HEK293T (cell line): ENCODE measurements at places on chromosomes 13 and 19.

- DNase-seq: no peak
These were observed 75.5 kb upstream of the ADGRE5 start for GRCh38 chr19:14305706-14306105.

DNA sequence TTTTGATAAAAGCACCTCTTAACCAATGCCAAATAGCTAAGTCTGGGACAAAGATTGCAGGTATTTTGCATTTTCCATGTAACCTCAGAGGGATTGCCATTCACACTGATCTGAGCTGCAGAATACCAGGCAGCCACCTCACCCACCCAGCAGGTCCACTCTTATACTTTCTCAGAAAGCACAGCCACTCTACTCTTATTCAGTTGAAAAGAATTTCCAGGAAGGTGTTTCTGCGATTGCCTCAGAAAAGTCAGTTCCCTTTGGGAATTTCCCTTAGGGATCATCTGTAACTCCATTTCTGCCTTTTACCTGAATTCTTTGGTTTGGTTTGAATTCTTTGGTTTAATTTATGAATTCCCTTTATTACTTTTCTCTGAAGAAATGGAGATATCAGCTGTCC, 904 bp upstream of the ALOX5AP start:
- no peak for DNase-seq

DNA sequence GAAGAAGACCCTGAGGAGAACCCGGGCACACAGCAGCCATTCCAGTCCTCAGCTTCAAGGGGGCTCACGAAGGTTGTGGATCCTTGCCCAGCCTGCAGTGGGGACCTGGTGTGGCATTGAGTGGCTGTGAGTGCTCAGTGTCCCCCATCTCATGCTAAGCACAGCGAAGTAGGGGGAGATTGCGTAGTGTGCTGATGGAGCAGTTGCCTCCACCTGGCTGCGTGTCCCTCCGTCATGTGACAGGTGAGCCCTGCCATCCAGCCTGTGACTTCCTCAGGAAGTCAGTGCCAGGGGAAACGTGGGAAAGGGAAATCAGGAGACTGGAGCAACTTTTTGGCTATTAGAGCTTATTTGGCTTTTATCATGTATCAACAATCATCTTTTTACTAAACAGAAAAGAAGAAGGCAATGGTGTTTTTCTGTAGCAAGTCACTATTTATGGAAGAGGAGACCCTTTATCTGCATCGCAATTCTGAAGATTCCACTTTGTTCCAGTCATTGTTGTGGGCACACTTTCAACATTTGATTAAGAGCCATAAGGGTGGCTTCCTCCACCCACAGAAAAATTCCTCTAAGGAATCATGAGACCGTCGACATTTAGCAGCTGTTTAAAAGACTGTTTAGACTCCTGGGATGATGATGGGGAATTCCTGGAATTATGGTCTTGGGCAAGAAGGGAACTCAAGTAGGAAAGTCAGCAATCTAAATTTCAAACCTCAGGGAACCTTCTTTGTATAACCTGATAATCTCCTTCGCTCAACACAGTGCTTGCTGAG, 126.8 kb upstream of the SPATA13 start:
- no peak for DNase-seq

GRCh38 chr13:53694814-53695532, 666.4 kb downstream of the OLFM4 start:
- DNase-seq: no peak

GRCh38 chr19:17841810-17842662, 5.7 kb downstream of the JAK3 start:
- DNase-seq: peak; percentile 97

GRCh38 chr13:80884056-80884785, 543.3 kb upstream of the SPRY2 start:
- peak; percentile 43 for DNase-seq

DNA sequence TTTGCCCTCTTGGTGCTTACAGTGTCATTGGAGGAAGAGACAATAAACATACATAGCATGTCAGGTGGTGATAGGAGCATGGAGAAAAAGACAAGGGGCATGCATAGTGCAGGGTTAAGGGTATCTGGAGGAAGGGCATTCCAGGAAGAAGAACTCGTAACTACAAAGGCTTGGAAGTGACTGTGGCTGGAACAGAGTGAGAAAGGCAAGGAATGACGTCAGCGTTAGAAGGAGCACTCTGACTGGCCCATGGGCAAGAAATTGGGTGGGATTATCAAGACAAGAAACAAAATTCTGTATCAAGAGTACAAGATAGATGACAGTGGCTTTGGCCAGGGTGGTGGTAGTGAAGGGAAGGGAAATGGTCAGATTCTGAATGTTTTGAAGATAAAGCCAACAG, 11.2 kb downstream of the SMIM17 start:
- DNase-seq: no peak

GRCh38 chr13:106597186-106597585, 29.2 kb upstream of the ARGLU1 start:
- no peak for DNase-seq

- no peak for DNase-seq
These were observed 16.4 kb upstream of the PRR19 start for GRCh38 chr19:42285541-42285941.

- peak; percentile 72 for DNase-seq
These were observed 26.5 kb upstream of the LSM14A start for GRCh38 chr19:34145741-34146202.

DNA sequence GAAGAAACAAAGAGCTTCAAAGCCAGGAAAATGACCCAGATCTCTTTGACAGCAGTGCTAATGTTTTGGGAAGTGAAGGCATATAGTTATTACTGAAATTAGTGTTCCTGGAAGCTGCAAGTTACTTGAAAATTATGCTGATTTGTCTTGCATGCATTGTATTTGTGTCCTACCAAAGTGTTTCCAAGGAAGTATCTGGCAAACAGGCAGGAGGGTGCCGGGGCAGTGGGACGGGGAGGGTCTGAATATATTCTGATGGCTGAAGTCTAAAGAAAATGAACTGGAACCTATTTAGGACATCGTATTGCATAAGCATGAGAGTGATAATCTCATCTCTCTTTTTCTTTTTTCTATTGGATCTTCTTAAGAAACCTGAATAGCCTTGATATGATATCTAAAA, 9.0 kb downstream of the RNASEH2B start:
- DNase-seq: no peak

DNA sequence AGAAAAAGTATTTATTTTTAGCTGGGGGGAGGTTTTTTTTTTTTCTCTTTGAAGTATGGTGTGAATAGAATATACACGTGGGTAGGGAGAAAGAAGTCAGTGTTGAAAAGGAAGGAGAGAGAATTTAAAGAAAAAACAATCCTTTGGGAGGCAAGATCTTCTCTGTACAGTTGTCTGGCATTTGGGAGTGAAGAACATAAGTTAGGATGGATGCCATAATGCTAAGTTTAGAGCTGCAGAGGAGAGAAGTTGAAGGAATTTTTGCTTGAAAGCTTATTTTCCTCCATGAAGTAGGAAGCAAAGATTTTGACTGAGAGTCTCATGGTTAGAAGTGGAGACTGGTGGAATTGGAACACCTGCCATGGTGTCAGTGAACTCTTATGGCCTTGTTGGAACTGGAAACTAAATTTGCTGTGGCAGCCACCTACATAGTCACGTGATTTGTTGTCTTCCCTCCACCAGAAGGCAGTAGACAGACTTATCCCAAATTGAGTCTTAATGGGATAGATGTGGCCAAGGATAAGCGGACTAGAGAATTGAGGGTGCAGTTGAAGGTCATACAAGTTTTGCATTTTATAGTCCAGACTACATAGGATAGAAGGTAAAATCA, 22.0 kb downstream of the NDFIP2 start:
- no peak for DNase-seq

DNA sequence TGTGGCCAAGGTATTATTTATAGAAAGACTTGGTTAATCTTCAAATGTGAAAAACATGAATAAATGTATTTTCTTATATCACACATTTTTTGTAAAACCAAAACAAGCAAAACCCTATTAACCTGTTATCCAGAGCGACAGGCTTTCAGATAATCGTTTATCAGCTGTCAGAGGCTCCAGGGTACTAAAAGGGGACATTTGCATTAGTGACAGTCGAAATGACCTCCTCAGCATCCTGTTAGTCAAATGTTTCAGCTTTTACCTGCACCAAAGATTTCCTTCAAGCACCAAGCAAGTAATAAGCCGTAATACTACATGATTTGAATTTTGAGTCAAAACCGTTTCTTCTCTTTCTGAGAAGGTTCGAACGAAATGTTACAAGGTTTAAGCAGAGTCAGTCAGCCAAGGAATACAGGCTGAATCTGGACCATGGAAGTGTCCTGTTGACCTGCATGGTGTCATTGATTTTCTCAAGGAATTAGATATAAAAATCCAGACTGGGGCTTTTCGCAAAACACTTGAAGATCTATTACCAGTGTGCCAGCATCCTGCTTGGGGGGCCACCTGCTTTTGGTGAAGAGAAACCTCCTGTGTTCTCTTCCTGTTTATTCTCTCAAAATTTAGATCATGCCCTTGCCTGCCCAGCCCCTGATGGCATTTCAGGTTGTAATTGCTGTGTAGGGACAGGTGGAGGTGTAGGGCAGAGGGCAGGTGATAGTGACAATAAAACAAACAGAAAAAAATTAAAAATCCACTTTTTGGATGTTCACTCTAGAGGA, 11.3 kb upstream of the RFC3 start:
- DNase-seq: no peak

GRCh38 chr13:20848203-20848602, 54.3 kb downstream of the XPO4 start:
- no peak for DNase-seq

GRCh38 chr19:534088-534487, 2.5 kb downstream of the CDC34 start:
- DNase-seq: no peak
